Fibroblast of skin of left quadriceps (primary cell): ENCODE measurements at places on chromosomes 2 and 18.

- DNase-seq = no peak
These were observed 6.2 kb downstream of the CXCR4 start for GRCh38 chr2:136111711-136112110.

DNA sequence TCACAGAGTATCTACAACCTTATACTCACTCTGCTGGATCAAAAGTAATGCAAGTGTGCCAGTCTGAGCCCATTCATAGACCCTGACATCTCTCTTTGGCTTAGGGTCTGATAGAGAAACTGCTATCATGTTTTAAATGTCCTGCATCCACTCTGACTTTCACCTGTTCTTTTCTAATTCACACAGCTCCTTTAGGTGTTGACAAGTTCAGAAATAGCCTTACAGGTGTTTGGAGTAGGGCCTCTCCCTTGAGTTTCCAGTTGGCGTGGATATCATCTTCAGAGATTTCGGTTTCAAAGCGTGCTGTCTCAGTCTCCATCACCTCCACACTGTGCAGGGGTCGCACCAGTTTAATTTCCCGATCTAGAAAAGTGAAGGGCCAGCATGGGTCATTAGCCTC is 150.3 kb downstream of the PLEKHA3 start:
- no peak for DNase-seq

GRCh38 chr2:160224060-160224459 is 24.0 kb upstream of the ITGB6 start:
- DNase-seq = peak; percentile 88

- no peak for DNase-seq
These were observed 96.5 kb downstream of the XIRP2 start for GRCh38 chr2:166984797-166985196.

GRCh38 chr2:164006704-164007103 is 270.9 kb upstream of the FIGN start:
- DNase-seq = no peak

DNA sequence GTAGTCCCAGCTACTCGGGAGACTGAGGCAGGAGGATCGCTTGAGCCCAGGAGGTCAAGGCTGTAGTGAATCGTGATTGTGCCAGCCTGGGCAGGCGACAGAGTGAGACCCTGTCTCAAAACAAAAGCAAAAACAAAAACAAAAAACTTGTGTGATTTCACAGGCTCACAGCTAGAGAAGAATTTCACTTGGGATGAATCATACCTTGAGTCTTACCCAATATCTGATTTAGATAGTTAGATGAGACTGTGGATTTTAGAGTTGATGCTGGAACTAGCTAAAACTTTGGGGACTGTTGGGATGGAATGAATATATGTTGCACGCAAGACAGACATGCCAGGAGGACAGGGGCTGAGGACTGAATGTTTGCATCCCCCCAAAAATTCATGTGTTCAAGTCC is 4.4 kb downstream of the ANKRD29 start:
- no peak for DNase-seq

DNA sequence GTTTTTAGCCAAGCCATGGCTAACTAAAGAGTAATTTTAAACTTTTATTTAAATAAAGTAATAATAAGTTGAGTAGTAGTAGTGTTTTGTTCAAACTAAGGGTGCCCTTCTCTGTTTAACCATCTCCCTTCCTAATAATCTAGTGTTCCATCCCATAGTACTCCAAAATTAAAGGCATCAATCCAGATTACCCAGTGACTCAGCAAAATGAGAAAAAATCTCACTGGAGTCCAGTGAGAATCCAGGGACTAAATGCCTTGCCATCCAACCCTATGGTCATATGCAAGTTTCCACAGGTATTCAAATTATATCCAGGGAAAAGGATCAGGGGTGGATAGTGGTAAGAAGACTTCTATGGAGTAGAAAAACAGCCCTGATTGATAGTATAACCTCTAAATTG is 19.6 kb upstream of the VRK2 start:
- no peak for DNase-seq

- DNase-seq = peak; percentile 99
These were observed 336.2 kb downstream of the ZEB2 start for GRCh38 chr2:144183727-144184126.

- DNase-seq = no peak
These were observed 550 bp downstream of the MYL12B start for GRCh38 chr18:3262234-3263131.

DNA sequence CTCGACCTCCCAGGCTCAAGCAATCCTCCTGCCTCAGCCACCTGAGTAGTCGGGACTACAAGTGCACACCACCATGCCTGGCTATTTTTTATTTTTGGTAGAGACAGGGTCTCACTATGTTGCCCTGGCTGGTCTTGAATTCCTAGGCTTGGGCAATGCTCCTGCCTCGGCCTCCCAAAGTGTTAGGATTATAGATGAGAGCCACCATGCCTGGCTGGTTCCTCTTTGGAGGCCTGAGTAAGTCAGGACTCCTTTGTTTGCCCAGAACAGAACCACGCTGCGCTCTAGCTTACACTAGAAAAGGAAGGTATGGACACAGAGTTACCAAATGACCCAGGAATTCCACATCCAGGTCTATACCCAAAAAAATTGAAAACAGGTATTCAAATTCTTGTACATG is 135.9 kb upstream of the SLC1A4 start:
- no peak for DNase-seq

DNA sequence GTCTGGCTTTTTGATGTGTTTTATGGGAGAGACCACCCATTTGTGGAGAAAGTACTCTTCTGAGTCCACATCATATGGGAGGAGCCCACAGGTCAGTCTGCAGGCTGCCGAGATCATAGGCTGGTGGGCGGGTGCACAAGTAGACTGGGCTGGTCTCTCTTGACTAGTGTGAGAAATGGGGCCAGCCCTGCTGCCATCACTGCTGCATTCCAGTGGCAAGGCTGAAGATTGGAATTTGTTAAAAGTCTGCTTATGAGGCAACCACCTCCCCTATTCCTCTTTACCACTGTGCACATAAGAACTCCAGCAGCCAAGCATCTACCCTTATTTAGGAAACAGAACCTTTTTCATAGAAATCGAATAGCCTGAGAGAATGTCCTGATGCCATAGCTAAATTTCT is 200.7 kb downstream of the DIS3L2 start:
- DNase-seq = no peak

GRCh38 chr18:7830468-7830867 is 263.4 kb downstream of the PTPRM start:
- DNase-seq = no peak

- DNase-seq = no peak
These were observed 6.3 kb downstream of the RND3 start for GRCh38 chr2:150480971-150481830.

DNA sequence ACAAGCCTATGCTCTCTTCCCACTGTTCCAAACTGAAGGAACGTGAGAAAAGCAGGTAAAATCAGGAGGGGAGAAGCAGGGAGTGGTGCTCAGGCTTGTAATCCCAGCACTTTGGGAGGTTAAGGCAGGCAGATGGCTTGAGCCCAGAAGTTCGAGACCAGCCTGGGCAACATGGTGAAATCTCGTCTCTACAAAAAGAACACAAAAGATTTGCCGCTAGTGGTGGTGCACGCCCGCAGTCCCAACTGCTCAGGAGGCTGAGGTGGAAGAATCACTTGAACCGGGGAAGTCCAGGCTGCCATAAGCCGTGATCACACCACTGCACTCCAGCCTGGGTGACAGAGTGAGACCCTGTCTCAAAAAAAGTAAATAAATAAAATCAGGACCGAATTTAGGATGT is 1.3 kb upstream of the TMSB10 start:
- no peak for DNase-seq

GRCh38 chr18:52130624-52131301 is 209.2 kb upstream of the DCC start:
- peak; percentile 20 for DNase-seq

- no peak for DNase-seq
These were observed 16.0 kb downstream of the ARID5A start for GRCh38 chr2:96552315-96553175.

GRCh38 chr2:23235292-23235691 is 149.7 kb upstream of the KLHL29 start:
- no peak for DNase-seq

GRCh38 chr2:174399171-174399570 is 3.6 kb downstream of the SCRN3 start:
- DNase-seq = no peak

- DNase-seq = no peak
These were observed 73.5 kb upstream of the ZNF397 start for GRCh38 chr18:35167332-35167731.

GRCh38 chr2:53802617-53803151 is 15.8 kb downstream of the ERLEC1 start:
- DNase-seq = no peak

GRCh38 chr18:71995904-71996465 is 548.2 kb downstream of the CBLN2 start:
- no peak for DNase-seq
